ENCODE measurements at places on chromosomes 7 and 10. TPM values are rescaled to one million over a fixed set of nuclear protein-coding genes. Genes with fewer than 3 reads are reported as not detected.
A peak's percentile ranks its signal among the peaks of the same experiment; 100 is the strongest.

The DPP6 gene
- polyA plus RNA-seq = 0.18 TPM

The AGMO gene
- 0.13 TPM for polyA plus RNA-seq

The IGFBP3 gene
- polyA plus RNA-seq = 114 TPM

The COL1A2 gene
- polyA plus RNA-seq = 21.0 TPM

The PON2 gene
- polyA plus RNA-seq = 11.3 TPM

DNA sequence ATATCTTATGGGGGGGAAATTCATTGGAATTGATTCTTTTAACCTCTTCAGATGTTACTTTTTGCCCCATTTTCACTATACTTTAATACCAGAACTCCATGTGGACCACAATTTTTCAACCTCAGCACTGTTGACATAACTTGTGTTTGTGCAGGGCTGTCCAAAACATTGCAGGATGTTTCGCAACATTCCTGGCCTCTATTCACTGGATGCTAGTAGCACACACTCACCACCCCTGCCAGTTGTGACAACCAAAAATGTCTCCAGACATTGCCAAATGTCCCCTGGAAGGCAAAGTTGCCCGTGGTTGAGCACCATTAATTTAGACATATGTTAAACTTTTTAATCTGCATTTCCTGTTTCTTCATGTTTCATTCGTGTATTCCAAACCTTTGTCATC, 234.7 kb downstream of the GFRA1 start:
- DNase-seq = peak; percentile 43

- DNase-seq = no peak
Observed at GRCh38 chr10:49295297-49295696, 3.7 kb upstream of the C10orf71 start.

- no peak for DNase-seq
Observed at GRCh38 chr10:82266438-82266837, 391.4 kb downstream of the NRG3 start.

GRCh38 chr7:134454277-134454676, 4.6 kb downstream of the AKR1B1 start:
- no peak for DNase-seq

- no peak for DNase-seq
Observed at GRCh38 chr10:100019787-100020141, 10.0 kb upstream of the DNMBP start.
